HS-5 (cell line): ENCODE measurements at places on chromosomes 2 and 18.
A peak's percentile ranks its signal among the peaks of the same experiment; 100 is the strongest.

GRCh38 chr18:23918395-23919032, 96.0 kb upstream of the TTC39C start:
- DNase-seq, result peak; percentile 28

GRCh38 chr2:117720765-117721164, 93.7 kb upstream of the DDX18 start:
- DNase-seq, result no peak

DNA sequence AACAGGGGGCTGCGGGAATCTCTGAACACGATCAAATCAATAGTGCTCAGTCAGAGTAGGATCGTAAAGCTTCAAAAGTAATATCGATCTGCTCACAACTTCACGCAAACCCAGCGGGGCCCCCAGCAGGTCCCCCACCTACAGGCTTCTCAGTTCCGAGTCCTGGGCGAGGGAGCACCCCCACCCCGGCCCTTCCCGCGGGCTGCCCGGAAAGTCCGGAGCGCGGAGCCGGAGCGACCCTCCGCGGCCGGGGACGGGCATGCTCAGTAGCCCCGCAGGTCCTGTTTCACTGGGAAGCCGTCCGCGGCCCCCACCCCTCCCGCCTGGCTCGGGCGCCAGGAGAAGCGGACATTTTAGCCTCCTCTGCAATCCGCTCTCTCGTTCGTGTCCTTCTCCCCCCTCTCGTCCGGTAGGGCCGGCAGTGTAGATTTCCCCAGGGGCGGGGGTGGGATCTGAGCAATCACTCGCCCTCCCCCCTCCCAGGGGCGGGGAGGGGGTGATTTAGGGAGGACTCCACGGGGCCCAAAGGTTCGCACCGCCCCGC, 3.3 kb upstream of the SPRED2 start:
- no peak for DNase-seq

- no peak for DNase-seq
Measured at GRCh38 chr2:1521191-1521877, 108.1 kb downstream of the TPO start.

DNA sequence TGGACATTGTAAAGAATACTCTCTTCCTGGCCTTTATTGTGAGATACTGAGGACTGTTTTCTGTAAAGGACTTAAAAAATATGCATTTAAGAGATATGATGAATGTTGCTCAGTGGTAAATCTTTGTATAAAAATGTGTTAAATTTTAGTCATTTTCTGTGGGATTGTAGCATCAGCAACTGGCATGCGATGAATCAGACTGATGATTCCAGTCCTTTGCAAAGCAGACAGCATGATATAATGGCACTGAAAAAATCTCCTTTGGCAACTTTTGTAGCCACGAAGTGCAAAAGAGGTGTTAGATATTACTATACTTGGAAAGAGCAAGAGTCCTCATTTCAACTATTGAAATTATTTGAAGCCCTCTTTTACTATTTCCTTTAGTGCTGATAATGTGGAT, 678.7 kb downstream of the PLCL1 start:
- peak; percentile 9 for DNase-seq

GRCh38 chr2:108541451-108541850, 7.2 kb downstream of the LIMS1 start:
- DNase-seq, result no peak

GRCh38 chr2:219475697-219476651, 22.7 kb upstream of the GMPPA start:
- DNase-seq, result no peak

GRCh38 chr2:97701186-97701585, 12.2 kb upstream of the ZAP70 start:
- no peak for DNase-seq
